NCI-H82 (cell line): ENCODE measurements at places on chromosomes 5 and 9.

- DNase-seq, result no peak
Measured at GRCh38 chr5:176167800-176168199, 70.4 kb upstream of the SIMC1 start.

DNA sequence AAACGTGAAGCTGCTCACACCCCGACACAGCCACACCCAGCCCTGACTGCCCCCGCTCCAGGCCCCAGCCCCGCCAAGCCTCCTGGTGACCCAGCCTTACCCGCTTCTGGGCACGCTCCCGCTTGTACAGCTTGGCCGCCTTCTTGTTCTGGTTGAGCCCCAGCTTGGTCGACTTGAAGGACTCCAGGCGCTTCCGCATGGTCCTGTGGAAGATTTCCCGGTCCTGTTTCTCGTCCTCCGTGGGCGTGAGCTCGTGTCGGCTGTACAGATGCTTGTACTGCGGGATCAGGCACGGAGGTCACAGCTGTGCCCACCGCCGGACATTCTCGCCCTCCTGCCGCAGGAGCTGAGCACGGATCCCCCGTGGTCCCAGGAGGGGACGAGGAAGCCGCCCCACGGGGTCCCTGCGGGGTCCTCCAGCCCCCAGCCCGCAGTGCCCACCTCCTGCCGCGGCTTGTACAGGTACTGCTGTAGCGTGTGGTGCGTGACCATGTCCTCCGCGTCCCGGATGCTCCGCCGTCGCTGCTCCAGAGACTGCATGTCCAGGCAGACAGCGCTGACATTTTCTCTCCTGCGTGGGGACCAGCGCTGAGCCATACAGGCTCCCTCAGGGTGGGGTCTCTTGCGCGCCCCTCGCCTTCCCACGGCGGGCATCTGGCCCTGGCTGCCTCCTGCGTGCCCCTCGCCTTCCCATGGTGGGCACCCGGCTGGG lies 33.3 kb downstream of the EXOC3 start:
- no peak for DNase-seq

GRCh38 chr5:135873831-135874230 lies 21.8 kb downstream of the IL9 start:
- peak; percentile 7 for DNase-seq

DNA sequence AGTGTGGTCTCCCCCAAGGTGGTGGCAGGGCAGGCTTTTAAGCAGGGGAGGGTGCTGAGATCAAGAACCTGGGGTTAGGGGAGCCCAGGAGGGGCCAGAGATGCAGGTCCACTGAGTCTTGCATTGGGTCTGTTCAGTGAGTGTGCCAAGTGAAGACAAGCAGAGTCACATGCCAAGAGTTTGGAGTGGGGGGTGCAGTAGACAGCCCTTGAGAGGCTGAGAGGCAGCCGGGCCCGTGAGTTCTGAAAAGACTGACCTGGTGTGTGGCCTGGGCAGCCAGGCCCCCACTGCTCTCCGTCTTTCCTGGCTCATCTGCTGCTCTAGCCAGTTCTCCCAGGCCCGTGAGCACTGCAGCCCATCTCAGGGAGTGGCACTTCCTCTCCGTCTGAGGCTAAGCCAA lies 120.0 kb downstream of the DAB2IP start:
- DNase-seq, result no peak

GRCh38 chr5:10538789-10539686 lies 24.8 kb upstream of the ANKRD33B start:
- no peak for DNase-seq

- DNase-seq, result no peak
Measured at GRCh38 chr5:87535706-87536105, 123.0 kb upstream of the CCNH start.

DNA sequence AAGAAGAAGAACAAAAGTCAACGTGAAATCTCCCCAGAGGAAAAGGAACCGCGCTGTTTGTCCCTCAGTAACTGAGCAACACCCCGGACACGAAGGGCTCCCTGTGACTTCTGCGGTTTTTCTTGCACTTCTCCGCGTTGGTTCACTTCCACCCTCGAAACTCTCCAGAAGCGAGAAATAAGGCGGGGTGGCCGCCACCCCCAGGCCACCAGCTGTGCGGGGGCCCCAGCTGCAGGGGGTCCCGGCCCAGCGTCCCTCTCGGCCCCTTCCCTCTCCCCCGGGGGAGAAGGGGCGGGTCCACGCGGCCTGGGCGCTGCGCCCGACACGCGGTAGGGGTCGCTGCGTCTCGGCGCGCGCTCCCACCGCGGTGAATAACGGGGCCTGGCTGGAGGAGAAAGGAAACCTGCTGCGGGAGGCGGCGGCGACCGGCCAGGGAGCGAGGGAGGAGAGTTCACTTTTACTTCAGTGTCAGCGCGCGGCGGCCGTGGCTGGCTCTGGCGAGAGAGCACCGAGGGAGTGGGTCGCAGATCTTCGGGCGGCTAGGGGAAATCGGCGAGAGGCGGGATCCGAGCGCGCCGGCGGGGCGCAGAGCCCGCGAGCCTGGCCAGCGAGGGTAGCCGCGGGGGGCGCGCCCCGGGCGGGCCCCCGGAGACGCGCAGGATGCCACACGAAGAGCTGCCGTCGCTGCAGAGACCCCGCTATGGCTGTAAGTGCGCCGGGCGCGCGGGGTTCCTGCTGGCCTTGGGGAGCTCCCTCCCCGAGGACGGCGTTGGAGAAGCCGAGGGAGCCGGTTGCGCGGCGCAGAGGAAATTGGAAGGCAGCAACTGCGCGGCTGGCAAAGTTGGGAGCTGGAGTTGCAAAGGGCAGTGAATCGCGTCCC lies at the start of gene IQGAP2:
TSS of gene IQGAP2 (plus strand) at position 400 of the 880 bp plus-strand sequence. CDS start at position 661, 261 bp downstream.
- DNase-seq, result peak; percentile 82

GRCh38 chr9:136806067-136806466 lies 1.7 kb upstream of the RABL6 start:
- no peak for DNase-seq

GRCh38 chr5:176676361-176676824 lies 29.1 kb downstream of the TSPAN17 start:
- peak; percentile 78 for DNase-seq

- DNase-seq, result no peak
Measured at GRCh38 chr9:8571643-8572042, 772.1 kb upstream of the DMAC1 start.

- no peak for DNase-seq
Measured at GRCh38 chr5:9421884-9422283, 124.0 kb downstream of the SEMA5A start.

GRCh38 chr9:69861011-69861410 lies 40.4 kb downstream of the CFAP95 start:
- no peak for DNase-seq

- no peak for DNase-seq
Measured at GRCh38 chr5:31767335-31768031, 128.6 kb downstream of the PDZD2 start.

DNA sequence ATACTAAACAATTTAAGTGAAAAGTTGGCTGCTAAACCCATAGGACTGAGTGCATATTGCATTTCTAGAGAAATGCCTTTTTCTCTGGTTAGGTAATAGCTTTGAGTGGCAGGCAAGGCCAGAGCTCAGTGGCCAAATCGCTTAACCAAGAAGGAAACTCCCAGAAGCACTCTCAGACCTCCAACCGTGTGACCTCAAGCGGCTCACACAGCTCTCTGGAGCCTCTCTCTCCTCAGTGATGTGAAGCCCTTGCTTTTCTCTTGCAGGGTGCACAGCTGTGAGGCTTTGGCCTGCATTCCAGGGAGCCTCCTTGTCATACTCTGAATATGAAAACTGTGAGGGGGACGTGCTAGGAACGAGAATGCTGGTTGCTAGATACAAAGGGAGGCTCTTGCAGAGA lies 106.7 kb downstream of the INSYN2B start:
- no peak for DNase-seq

- peak; percentile 5 for DNase-seq
Measured at GRCh38 chr5:80653502-80653901, 950 bp upstream of the MSH3 start.

- no peak for DNase-seq
Measured at GRCh38 chr5:140611020-140611521, 21.9 kb downstream of the CD14 start.

DNA sequence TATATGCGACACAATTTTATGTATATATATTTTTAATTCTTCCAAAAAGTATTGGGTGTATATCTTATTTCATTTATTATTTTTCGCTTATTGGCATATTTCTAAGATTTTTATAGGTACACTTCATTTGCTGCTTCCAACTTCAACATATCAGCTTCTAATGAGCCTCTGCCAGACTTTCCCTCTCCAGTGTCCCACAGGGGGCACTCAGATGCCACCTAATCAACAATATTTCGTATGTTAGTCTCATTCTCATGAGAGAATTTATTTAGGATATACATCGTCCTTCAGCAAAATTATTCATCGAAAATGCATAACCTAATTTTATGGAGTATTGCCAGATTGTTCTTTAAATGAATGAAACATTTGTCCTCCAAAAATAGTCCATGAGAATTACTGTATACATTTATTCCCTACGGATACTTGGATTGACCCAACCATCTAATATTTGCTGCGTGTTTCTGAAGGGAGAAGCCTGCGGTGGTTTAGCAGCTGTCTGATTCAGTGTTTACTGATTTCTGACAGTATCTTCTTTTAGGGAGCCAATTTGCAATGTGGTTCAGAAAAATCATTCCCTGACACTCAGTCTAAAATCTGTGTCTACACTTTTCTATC lies 100.6 kb upstream of the SELENOP start:
- DNase-seq, result peak; percentile 18

- DNase-seq, result peak; percentile 0
Measured at GRCh38 chr5:45862763-45863162, 166.6 kb upstream of the HCN1 start.

DNA sequence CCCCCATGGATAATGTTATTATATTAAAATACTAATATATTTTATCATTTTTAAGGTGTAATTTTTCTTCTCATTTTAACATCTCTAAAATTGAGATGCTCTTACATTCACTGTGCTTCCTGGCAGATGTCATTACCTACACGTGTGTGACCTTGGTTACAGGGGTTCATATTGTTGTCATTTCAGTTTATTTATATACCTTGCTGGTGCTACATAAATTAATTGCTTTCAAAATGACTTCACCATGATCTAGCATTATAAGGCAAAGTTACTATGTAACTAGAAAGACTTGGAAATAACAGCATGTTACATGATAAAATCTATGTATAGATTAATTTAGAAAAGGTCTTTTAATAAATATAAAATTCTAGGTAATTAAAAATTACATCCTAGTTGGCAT lies 60.9 kb downstream of the ARHGEF28 start:
- DNase-seq, result no peak

DNA sequence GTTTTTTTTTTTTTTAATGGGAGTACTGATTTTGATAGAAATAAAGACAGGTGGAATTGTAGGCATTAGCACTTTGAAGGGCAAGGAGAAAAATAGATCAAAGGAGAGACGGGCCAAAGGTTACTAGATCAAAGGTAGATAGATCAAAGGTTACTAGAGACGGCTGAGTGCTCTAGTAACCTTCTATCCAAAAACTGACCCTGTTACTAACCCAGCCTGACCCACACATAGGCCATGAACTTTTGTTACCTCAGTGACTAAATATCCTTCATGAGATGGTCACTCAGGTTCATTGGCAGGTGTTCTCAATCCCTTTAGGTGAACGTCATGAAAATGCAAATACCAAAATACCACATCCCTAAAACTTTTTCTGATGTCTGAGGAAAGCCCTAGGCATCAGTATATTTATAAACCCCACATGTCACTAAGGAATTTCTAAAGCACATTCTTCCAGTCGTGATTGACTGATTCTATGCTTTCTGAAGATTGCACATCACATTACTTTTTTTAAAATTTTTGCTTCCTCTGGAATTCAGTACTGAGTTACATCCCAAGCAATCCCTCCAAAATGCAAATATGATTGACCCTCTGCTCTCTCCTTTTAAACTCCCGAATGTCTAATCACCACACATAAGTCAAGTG lies 772.7 kb downstream of the BRINP1 start:
- no peak for DNase-seq

DNA sequence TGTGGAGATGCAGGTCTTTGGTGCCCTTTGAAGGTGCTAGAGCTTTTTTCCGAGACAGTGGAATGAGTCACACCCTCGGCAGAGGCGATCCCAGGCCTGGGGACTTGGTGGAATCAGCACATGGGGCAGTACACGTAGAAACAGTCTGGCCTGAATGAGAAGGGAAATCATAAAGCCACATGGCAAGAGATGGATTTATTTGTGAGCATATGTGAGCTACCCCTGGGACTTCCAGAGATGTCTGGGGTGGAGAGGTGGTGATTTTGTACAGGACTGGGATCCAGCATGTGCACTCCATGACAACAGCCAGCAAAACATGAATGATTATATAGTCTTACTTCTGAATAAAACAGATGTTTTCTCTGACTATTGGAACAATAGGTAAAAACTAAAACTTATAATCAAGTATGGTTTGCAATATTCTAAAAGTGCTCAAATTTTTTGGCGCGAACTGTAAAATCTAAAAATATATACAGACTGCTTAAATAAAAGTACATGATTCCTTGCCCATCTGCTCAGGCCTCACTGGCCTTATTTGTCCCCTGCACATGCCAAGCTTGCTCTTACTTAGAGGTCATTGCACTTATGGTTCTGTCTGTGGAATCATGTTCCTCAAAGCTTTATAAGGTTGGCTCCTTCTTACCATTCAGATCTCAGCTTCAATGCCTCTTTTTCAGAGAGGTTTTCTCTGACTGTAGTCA lies 54.7 kb upstream of the SMARCA2 start:
- DNase-seq, result peak; percentile 26

DNA sequence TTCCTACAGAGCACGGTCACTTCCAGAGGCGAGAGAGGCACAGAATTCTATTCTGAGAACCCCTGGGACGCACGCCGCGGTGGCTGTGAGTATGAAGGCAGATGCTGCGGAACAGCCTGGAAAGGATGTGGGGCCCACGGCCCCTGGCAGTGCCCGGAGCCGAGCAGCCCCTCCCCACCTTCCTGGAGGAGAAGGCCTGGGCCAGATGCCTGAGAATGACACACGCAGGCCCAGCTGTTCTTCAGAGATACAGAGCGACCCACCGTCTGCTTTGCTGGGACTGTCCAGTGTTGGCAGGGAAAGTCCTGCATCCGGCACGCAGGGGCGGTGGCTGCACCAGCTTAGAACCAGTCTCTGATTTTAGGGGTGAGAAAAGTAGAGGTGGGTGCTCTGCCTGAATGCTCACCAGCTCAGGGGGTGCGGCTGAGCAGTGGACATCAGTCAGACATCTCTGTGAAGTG lies 116.7 kb upstream of the LPCAT1 start:
- no peak for DNase-seq

DNA sequence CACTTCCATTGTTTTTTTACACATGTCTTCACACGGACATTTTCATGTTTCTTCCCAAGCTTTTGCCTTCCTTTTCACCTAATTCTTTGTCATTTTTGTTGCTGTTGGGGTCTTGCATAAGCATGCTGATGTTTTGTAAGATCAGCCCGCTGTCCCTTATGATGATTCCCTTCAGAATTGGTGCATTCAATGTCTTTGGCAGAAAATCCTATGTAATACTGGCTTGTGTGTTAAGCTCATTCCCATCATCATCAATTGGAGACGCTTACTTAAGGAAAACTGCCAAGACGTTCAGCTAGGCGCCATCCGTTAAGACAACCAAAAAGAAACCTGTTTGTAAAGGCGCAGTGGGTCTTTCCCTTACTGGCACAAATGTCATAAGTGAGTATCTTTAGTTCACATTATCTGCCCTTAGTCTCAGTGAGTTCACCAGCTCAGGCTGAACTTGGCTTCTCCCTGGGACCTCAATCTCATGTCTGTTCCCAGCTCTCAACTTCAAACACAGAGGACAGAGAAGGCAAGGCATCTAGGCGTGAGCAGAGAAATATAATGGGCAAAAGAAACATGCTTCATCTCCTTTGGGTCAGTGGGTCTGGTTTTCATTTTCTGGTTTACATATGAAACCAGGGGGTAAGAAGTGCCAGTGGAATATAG lies 97.9 kb downstream of the EFNA5 start:
- DNase-seq, result no peak

GRCh38 chr5:172733131-172733973 lies 37.6 kb downstream of the DUSP1 start:
- DNase-seq, result no peak

GRCh38 chr9:36021968-36022367 lies 14.7 kb upstream of the RECK start:
- no peak for DNase-seq
